ENCODE measurements at places on chromosomes 2 and 18. TPM values are rescaled to one million over a fixed set of nuclear protein-coding genes. Genes with fewer than 3 reads are reported as not detected.

ZNF521 gene
- not detected for total RNA-seq

- no peak for DNase-seq
- H3K4me1 ChIP-seq = peaks cover 12% of the 10 kb centered on the region
- H3K36me3 ChIP-seq = no peaks in the 10 kb centered on the region
- H3K27ac ChIP-seq = no peak overlapping the region
- H3K4me3 ChIP-seq = no peak overlapping the region
- no peaks in the 10 kb centered on the region for H3K27me3 ChIP-seq
Observed at GRCh38 chr2:222434204-222434603, 9.9 kb downstream of the SGPP2 start.

- peaks cover 11% of the 10 kb centered on the region for H3K27me3 ChIP-seq
- H3K4me1 ChIP-seq = peaks cover 25% of the 10 kb centered on the region
Observed at GRCh38 chr2:1613078-1613445, 131.3 kb downstream of the PXDN start.

RBM43 gene
- 4.8 TPM for total RNA-seq

TTLL4 gene
- total RNA-seq = 57.1 TPM

C1QL2 gene
- total RNA-seq = not detected

GRCh38 chr2:212733273-212733672 is 194.7 kb upstream of the ERBB4 start:
- H3K27ac ChIP-seq = no peak overlapping the region
- H3K36me3 ChIP-seq = no peaks in the 10 kb centered on the region

SPATA3 gene
- not detected for total RNA-seq

- H3K36me3 ChIP-seq = no peaks in the 10 kb centered on the region
- no peak for DNase-seq
- no peak overlapping the region for H3K4me3 ChIP-seq
Observed at GRCh38 chr2:184906709-184907108, 308.4 kb downstream of the ZNF804A start.

DNA sequence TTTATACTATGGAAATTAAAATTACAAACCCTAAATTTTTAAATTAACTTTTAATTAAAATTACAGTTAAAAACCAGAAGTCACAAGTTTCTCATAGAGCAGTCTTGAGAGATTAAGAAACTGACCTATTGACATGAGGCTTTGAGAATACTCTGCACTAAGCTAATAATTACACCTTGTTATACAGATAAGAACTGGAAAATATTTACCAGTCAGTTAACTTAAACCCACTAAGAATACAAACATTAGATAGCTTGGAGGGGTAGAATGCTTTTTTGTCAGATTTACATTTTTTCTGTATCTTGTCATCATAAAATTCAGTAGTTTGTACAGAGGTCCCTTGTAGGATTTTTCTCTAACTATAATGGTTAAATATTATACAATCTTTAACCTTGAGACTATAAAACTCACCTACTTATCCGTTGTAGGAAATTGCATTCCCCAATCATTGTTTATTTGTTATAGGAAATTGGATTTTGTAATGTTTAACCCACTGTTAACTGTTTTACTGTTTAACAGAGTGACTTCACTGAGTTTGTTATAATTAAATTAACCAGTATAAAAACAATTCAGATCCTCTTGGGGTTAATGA is 219.7 kb upstream of the PKDCC start:
- H3K27me3 ChIP-seq = peaks cover 61% of the 10 kb centered on the region
- H3K4me1 ChIP-seq = no peaks in the 10 kb centered on the region
- no peaks in the 10 kb centered on the region for H3K36me3 ChIP-seq
- no peak for DNase-seq
- no peak overlapping the region for H3K27ac ChIP-seq

Measured in PC-9 (cell line).